A549 treated with AZD2906 at 1 μM for 4 hours (cell line): ENCODE measurements at places on chromosomes 4 and X. TPM values are rescaled to one million over a fixed set of nuclear protein-coding genes. Genes with fewer than 3 reads are reported as not detected.

UGT2A1 gene
- total RNA-seq = not detected in 5 replicates

ARSJ gene
- 3.4 to 5.3 TPM (median 3.7 TPM) in 5 replicates for total RNA-seq

PDE6B gene
- total RNA-seq = not detected in 5 replicates

CNOT6L gene
- total RNA-seq = 7.5 to 10.5 TPM (median 9.8 TPM) in 5 replicates

PNMA6F gene
- total RNA-seq = not detected in 5 replicates

NEUROG2 gene
- 0.03 TPM in 1 of 5 replicates, not detected in the others for total RNA-seq

SSX2B gene
- total RNA-seq = not detected in 5 replicates

SPOCK3 gene
- total RNA-seq = 0.14 to 0.35 TPM (median 0.24 TPM) in 5 replicates

MFAP3L gene
- 3.3 to 4.8 TPM (median 3.9 TPM) in 5 replicates for total RNA-seq

GSX2 gene
- total RNA-seq = not detected in 5 replicates

GYPB gene
- not detected in 5 replicates for total RNA-seq

TMEM131L gene
- total RNA-seq = 6.2 to 8.2 TPM (median 6.7 TPM) in 5 replicates

PPEF1 gene
- total RNA-seq = 1.1 to 1.8 TPM (median 1.4 TPM) in 5 replicates
